ENCODE measurements at places on chromosomes 3 and 15. TPM values are rescaled to one million over a fixed set of nuclear protein-coding genes. Genes with fewer than 3 reads are reported as not detected.

Gene XXYLT1
- 8.4 TPM for total RNA-seq

DNA sequence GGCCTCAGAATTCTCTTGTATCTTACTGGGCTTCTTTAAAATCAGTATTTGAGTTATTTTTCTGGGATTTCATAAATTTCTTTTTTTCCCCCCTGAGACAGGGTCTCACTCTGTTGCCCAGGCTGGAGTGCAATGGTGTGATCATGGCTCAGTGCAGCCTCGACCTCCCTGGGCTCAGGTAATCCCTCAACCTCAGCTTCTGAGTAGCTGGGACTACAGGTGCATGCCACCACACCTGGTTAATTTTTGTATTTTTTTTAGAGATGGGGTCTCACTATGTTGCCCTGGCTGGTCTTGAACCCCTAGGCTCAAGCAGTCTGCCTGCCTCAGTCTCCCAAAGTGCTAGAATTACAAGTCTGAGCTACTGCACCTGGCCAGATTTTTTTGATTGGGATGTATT, 43.5 kb downstream of the NCK1 start:
- no peak for DNase-seq

Gene P2RY12
- not detected for total RNA-seq

DNA sequence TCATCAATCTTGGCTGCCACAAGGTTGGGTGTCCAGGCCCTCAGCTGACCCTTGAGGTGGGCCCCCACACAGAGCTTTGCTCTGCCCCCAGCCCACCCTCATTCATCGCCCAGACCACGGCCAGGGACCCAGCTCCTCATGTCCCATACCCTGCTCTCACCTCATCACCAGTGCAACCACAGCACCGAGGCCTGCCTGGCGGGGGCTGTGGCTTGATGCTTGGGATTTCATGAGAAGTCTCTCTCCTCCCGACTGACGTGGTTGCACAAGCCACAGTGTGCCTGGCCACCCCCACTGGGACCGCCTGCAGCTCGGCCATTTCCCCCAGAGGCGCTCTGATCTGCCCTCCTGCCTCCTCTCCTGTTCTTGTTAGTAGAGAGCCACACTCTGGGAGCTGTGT, 45.4 kb upstream of the MTMR10 start:
- no peak for DNase-seq

- DNase-seq = peak; percentile 16
Observed at GRCh38 chr3:190552969-190553759, 39.3 kb downstream of the IL1RAP start.

Gene TOPBP1
- total RNA-seq = 17.8 TPM

Gene AADACL2
- total RNA-seq = not detected

DNA sequence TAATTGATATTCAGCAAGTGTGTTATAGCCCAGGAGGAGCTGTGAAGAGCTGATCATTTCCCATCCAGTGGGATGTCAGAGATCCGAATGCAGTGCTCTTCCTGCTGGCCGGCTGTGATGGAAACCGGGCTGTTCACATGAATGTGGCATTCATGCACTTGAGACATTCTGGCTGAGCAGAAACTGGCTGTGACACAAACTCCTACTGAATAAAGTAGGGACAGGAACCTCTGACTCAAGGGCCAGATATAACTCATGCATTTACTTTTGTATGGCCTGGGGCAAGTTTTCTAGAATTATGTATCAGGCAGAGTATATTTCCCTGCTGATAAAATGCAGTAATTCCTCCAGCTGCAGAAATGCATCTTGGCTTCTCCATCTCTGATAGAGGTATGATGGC, 83.4 kb upstream of the FAM3D start:
- no peak for DNase-seq

GRCh38 chr3:161682715-161683114, 186.1 kb downstream of the OTOL1 start:
- no peak for DNase-seq

GRCh38 chr3:157387708-157388435, 48.8 kb upstream of the PTX3 start:
- DNase-seq = no peak

Gene CLDN1
- total RNA-seq = 26.8 TPM
